ENCODE measurements at places on chromosomes 2 and 18.

GRCh38 chr18:24443870-24444269 is 16.6 kb upstream of the HRH4 start:
- no peak for DNase-seq

DNA sequence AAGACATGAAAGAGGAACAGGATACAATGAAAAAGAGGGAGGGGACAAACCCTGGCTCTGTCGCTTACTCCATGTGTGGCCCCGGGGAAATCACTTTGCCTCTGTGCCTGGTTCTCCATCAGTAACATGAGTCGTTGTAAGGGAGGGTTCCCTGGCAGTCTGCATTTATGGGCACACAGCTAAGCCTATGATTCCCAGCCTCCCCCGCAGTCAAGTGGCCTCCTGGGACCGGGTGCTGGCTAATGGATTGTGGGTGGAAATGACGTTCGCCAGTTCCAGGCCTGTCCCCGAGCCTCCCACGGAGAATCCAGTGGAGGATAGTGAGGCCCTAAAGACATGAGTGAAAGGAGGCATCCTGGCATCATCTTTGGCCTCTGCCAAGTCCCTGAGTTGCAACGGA is 42.7 kb downstream of the SFXN5 start:
- DNase-seq: no peak

DNA sequence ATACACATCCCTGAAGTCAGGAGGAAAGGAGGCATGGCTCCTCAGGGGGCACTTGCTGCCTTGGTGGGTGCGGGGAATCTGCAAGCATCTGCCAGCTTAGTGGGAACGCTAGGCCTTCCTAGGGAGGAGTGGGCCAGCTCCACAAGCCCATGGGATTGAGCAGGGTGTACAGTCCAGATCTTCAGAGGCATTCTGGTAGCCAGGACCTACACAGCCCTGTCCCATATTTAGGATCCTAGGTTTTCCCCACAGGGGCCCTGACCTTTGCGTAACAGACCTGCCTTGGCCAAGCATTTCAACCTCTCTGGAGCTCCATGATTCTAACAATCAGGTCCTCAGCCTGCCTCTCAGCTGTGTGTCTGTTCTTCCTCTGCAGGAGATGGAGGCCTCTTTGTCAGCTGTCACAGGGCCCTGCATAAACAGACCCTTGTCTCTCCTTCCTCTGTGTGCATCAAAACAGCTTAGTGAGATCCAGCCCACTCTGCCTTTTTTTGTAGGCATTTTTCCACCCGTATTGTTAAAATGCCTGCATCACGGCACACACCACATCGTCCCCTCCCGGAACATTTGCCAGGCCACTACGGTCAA is 140.2 kb upstream of the NDUFV2 start:
- DNase-seq: no peak

- no peak for DNase-seq
Observed at GRCh38 chr2:196259507-196260481, 88.4 kb upstream of the STK17B start.

GRCh38 chr2:143169105-143169504 is 39.9 kb downstream of the ARHGAP15 start:
- DNase-seq: no peak
